ENCODE measurements at places on chromosomes 7 and 10.

- DNase-seq: no peak
Measured at GRCh38 chr7:17054836-17055235, 173.1 kb upstream of the AGR3 start.

DNA sequence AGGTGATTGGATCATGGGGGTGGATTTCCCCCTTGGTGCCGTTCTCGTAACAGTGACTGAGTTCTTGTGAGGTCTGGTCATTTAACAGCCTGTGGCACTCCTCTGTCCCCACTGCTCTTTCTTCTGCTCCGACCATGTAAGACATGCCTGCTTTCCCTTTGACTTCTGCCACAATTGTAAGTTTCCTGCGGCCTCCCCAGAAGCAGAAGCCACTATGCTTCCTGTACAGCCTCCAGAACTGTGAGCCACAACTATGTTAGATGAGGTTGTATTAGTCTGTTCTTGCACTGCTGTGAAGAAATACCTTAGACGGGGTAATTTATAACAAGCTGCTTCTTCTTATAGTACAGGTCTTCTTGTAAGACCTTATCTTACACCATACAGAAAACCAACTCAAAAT, 241.7 kb upstream of the KLF14 start:
- DNase-seq: no peak

GRCh38 chr10:131261890-131262475, 49.5 kb downstream of the TCERG1L start:
- DNase-seq: no peak

DNA sequence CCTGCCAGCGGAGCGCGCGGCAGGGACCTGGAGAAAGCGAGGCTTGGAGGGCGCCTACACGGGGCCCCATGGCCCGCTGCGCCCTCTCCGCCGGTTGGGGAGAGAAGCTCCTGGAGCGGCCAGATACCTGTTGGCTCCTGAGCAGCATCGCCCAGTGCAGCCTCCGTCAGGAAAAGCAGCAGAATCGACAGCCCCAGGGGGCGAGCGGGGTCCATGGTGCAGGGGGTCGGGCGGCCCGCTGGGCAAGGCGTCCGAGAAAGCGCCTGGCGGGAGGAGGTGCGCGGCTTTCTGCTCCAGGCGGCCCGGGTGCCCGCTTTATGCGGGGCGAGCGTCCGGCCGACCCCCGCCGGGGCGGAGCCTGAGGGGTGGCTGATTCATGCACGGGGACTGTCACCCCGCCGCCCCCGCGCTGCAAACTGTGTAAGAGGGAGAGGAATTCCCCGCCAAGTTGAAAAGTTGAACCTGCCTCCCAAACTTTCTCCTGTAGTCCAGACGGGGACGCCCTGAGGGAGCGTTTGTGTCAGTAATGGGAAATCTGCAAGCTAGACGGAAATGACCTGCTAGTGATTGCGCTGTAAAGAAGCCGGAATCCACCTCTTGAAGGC, at the start of gene TFPI2:
Gene TFPI2, minus strand, starts transcription at position 290 of the 605 bp plus-strand sequence. Its CDS starts 75 bp downstream, at position 215.
- DNase-seq: no peak

DNA sequence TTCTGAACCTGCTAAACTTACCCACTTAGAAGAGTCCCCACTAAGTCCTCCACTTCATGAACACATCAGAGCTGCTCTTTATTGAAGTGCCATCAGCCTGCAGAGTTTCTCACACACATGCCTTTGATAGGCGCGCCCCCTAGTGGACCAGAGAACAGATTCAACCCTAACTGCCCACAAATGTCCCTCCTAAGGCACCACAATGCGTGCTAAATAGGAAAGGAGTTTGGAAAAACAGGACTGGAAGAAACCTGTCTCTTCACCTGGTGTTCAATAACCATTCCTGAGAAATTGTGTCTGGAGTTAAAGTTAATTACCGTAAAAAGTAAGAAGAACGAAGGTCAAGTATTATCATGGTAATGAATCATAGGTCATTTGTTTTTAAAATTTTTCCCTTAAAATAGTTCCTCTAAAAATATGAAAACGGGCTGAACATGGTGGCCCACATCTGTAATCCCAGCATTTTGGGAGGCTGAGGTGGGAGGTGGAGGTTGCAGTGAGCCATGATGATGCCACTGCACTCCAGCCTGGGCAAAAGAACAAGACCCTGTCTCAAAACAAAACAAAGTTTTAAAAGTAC, 249.7 kb downstream of the ELMO1 start:
- peak; percentile 69 for DNase-seq

- no peak for DNase-seq
Measured at GRCh38 chr10:132402781-132403241, 5.8 kb downstream of the PWWP2B start.

DNA sequence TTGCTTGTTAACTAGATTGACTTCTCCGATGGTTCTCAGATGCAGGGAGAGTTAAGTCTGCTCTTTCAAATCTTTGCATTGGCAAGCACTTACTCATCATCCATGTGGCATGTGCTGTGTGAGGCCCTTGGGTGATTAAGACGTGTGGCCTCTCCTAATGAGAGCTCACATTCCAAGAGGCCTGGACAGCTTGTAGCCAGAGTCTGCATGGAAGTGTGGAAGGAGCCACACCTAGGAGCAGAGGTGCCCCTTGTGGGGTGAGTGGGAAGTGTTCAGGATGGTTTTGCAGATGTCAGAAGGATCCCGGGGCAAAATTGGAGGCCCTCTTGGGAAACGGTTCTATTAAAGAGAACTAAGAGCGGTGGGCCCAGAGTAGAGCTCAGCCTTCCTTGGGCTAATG, 225.9 kb downstream of the PAXIP1 start:
- no peak for DNase-seq
